HTR-8/SVneo (cell line): ENCODE measurements at places on chromosomes 1 and 21.

DNA sequence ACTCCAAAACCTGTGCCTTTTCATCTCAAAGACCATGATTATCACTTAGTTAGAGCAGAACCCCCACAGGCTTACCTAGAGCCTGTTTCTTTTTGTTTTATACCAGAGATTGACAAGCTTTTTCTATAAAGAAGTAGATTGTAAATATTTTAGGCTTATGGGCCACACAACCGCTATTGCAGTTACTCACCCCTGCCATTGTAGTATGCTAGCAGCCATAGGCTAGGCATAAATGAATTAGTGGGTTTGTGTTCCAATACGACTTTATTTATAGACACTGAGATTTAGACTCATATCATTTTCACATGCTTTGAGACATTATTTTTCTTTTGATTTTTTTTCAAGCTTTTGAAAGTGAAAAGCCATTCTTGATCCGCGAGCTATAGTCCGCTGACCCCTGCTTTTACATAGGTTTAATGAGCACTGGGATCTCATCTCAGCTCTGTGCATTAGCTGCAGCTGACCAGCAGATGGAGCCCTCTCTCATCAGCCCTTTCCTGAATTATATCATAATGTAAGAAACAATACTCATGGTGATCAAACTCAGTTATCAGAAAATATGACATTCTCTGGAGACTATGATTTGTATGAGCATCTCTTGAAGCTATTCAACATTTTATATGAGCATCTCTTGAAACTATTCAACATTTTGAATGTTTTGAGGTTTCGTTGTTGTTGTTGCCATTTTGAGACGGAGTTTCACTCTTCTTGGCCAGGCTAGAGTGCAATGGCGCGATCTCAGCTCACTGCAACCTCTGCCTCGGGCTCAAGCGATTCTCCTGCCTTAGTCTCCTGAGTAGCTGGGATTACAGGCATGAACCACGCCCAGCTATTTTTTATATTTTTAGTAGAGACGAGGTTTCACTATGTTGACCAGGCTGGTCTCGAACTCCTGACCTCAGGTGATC lies 111.9 kb upstream of the L1TD1 start:
- DNase-seq = peak; percentile 45

DNA sequence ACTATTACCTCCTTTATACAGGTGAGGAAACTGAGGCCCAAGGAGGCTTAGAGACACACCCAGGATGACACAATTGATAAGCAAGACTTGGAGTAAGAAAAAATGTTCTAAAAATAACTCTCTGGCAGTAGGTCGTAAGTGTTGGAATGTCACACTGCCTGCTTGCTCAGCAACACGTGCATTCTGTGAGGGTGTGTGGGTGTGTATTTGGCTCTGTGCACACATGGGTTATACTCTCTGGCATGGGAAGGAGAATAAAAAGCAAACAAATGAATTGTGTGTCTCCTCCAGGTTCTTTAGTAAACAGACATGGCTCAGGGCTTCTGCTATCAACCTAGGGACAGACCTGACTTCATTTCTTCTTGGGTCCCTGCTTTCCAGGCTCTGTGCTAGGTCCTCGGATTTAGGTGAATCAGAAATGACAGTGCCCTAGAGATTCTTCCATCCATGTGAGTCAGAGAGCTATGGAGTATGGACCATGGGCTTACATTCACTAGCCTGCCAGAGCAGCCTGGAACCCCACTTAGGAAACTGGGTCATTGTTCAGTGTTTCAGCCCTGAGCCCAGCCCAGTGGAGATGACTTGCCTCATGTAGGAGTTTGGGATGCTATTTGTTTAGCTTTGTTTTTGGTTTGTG lies 72.4 kb downstream of the ELAVL4 start:
- DNase-seq = no peak

- DNase-seq = no peak
Measured at GRCh38 chr1:66012106-66012784, 219.6 kb downstream of the PDE4B start.

- DNase-seq = no peak
Measured at GRCh38 chr1:237059244-237059643, 17.3 kb downstream of the RYR2 start.

DNA sequence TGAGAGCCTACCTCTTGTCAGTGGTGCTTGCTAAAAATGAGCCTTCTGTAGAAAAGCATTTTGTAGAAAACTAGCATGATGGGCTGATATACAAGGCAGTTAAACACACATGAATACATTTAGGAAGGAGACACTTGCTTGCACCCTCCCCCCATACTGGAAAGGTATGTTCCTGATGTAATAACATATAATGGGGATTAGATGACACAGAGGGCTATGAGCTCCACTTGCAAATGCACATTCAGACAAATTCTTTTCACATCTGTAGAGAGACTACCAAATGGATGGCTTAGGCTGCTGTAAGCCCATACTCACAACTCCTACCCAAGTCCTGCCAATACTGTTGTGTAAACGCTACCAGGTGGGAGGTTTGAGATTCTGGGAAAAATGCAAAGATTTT lies 634.0 kb downstream of the SMYD3 start:
- no peak for DNase-seq

GRCh38 chr1:152735648-152736047 lies 22.2 kb upstream of the KPRP start:
- no peak for DNase-seq

GRCh38 chr1:93106226-93106625 lies 27.1 kb downstream of the MTF2 start:
- DNase-seq = no peak

GRCh38 chr1:3051270-3052268 lies 17.4 kb upstream of the PRDM16 start:
- no peak for DNase-seq

DNA sequence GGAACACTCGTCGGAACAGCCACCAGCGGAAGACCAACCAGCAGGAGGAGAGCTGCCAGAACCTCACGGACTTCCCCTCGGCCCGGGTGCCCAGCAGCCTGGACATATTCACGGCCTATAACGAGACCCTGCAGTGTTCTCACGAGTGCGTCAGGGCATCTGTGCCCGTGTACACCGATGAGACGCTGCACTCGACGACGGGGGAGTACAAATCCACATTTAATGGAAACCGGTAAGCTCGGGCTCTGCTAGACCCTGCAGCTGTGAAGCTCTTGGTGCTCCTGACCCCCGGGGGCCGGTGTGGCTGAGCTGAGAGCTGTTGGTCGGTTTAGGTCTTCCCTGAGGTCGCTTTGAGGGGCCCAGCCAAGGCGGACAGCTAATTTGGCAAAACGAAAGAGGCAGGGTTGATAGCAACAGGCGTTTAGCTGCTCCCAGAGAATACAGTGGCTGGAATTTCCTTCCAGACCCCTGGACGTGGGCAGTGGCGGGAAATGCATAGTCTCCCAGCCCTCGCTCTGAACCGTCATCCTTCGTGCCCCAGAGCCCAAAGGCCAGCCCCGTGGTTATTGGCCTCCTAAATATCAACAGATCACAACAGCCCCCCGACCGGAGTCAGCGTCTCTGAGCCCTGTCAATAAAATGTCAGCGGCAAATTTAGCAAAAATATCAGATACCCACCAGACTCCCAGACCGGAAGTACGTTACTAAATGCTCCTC lies 118.0 kb downstream of the AJAP1 start:
- DNase-seq = no peak

DNA sequence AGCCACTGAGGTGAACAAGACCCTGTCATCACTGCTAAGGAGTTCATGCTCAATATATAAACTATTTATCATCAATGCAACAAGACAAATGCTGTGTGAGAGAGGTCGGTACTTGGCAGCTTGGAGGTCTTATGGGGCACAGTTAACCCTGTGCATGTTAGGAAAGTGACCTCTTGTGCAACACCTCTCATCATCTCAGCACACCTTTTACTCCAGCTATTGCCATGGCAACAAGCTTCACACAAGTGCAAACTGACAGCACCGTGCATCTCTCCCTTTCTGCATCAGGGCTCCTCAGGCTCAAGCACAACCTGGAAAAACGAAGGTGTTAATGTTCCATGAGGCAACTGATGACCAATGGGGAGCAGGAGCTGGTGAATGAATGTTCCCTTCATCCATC lies 14.7 kb upstream of the MYSM1 start:
- no peak for DNase-seq

DNA sequence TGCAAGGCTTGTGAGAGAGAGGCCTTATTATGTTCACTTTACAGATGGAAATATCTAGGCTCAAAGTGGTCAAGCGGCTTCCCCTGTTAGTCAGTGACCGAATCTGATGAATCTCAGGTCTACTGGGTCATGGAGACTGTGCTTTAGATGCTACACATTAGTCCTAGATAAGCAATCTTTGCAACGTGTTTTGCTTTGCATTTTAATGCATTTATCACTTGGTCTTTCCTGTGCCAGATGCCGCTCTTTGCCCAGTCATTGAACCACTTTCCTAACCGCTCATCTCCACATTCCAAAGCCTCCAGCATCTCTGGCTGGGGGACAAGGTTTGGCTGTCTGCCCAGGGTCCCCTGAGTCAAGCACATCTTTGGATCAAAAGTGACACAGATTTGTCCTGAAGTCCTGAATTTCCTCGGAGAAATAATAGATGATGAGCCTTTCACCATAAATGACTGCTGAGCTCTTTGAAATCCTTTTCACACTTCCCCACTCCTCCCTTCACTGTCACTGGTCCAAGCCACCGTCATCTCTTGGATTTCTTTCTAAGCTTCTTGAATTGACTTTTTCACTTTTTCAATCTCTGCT lies 96.0 kb upstream of the USP24 start:
- peak; percentile 14 for DNase-seq
